Activated CD4-positive, alpha-beta T cell treated with anti-CD3 and anti-CD28 coated beads, Interleukin-2, Interleukin-4, amounts not matched to agents 100 ng/mL and 50 ng/mL, durations not matched to agents 16 hours and 8 hours (primary cell): ENCODE measurements at places on chromosomes 1 and 21.

DNA sequence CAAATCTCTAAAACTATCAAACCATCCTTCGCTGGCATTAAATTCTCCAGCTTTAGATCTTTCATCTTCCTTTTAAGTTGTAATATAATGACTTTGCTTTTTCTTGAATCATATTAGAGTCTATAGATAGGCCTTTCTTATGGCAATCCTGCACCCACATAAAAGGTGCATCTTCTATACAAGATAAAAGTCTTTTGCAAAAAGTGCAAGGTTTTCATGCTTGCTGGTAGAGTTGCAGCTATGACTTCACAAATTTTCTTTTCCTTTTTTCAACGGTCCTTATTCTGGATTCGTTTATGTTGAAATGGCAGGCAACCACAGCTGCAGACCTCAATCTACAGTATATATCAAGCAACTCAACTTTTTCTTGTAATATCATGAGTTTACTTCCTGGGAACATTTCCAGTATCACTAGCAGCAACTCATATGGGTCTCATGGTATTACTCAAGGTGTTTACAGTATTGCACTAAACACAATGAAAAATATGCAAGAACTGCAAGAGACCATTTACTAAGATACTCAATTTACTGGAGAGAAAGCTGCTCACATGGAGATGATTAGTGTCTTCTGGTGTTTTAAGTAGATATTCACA lies 22.1 kb downstream of the OMA1 start:
- DNase-seq: peak; percentile 77

GRCh38 chr21:35256468-35256988 lies 207.4 kb upstream of the RUNX1 start:
- no peak for DNase-seq

- DNase-seq: no peak
Observed at GRCh38 chr1:196063952-196064351, 544.3 kb downstream of the KCNT2 start.

DNA sequence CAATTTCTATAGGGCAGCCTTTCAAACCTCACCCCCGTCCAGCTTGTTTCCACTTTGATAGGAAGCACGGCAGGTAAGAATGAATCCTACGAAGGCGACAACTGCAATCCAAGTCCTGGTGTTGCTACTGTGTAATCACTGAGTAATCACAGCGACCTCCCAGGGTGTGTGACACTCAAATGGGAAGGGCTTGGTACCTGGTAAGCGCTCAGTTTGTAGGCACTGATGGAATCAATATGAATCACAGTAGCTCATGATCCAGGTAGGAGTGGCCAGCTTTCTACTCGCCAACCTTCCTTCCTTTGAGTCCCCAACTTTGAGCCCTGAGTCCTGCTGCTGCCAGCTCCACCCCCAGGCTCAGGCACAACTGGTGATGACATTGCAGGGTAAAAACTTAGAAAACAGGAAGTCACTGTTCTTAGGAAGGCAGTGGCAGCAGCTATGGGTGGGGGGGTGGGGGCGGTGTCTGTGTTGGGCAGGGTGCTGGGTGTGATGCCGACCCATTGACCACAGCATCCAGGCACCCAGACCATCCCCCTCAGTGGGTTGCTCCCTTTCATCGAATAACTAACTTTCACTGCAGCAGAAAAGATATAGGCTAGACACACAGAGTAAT lies 70.7 kb downstream of the CD247 start:
- peak; percentile 91 for DNase-seq

- no peak for DNase-seq
Observed at GRCh38 chr1:205589618-205590456, 42.0 kb downstream of the ELK4 start.
